ENCODE measurements at places on chromosomes 11 and 22. TPM values are rescaled to one million over a fixed set of nuclear protein-coding genes. Genes with fewer than 3 reads are reported as not detected.

- peak; percentile 52 for DNase-seq
Measured at GRCh38 chr11:8225589-8226036, 38.1 kb downstream of the LMO1 start.

DNA sequence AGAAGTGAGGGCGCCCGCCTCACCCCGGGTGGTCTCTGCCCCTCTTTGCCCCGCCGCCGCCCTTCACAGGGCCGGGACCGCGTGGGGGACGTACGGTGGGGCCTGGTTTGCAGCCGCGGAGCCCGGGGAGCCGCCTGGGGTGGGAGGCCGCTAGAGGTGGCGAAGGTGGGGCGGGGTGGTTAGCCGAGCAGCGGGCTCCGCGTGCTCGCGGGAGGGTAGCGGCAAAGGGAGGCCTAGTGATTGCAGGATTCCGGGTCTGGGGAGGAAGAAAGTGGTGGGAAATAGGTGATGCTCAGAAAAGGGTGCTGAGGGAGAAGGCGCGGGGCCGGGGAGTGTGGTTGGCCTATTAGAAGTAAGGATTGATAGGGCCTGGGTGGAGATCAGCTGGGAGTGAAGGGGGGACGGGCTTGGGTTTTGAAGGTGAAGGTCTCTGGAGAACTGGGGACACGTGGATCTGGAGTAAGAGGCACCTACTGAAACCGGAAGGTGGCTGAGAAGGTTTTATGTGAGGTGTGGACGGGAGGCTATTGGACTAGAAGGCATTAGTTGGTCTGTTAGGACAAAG, 571 bp downstream of the FAR1 start:
- peak; percentile 7 for DNase-seq

DNA sequence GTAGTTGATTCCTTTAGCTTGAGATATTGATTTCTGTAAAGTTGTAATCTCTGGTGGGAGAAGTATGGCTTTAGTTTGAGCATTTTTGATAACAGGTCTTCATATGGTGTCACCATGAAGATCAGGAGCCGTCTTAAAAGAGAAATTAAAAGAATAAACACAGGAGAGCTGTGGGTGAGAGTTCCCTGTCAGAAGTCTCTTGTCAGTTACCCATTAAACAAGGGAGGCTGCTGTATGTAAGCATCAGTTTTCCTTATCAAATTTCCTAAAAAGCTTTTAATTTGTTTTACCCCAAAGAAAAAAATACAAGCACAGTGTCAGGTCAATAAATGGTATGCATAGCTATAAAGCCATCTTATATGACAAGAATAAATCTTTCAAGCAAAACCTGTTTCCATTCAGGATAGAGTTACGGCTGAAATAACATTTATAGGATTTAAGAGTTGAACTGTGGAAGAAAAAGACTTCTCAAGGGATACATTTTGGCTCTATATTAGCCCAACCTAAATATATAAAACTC, 767.5 kb downstream of the JRKL start:
- DNase-seq: no peak

- DNase-seq: no peak
Measured at GRCh38 chr11:123384116-123384515, 46.0 kb upstream of the GRAMD1B start.

- DNase-seq: no peak
Measured at GRCh38 chr11:73969091-73969490, 13.6 kb downstream of the UCP2 start.

- peak; percentile 28 for DNase-seq
Measured at GRCh38 chr22:30036656-30037055, 43.6 kb upstream of the HORMAD2 start.

GRCh38 chr11:83827940-83828554, 541.9 kb upstream of the CCDC90B start:
- peak; percentile 52 for DNase-seq

- DNase-seq: no peak
Measured at GRCh38 chr11:75508051-75508561, 17.6 kb downstream of the GDPD5 start.

DNA sequence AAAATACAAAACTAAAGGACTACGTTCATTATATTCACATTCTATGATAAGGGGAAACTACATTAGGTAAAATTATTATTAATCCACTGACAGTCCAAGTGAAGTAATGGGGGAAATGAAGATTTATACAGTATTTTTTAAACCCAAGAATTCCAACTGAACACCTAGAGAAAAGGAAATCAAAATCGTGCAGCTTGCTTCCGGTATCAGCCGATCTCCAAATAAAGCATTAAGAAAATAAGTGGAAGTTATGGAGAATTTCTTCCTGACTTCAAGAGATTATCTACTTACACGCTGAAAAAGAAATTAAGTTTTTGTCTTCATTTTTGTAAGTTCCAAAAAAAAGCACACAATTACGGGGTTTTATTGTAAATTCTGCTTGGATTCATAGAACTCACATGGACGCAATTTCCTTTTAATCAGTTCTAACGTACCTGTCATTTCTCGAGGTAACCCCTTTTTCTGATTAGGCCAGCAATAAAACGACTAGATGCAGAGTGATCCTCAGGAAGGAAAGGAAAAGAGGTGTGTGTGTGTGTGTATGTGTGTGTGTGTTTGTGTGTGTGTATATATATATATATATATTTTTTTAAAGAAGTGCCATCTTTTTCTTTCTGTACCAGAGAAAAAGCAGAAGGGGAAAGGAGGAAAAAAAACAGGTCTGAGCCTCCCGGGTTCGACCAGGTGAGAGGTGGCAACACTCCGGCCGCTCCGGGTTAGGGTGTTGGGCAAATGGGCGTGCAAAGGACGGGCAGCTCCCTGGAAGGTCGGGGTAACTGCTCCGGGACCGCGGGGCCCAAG, 1.1 kb downstream of the ZBTB44 start:
- peak; percentile 3 for DNase-seq

Gene OR5AN1
- total RNA-seq: not detected

Gene SNX32
- not detected for total RNA-seq

Gene KDM4D
- total RNA-seq: 0.90 TPM

Gene USH1C
- not detected for total RNA-seq

Gene KRTAP5-9
- not detected for total RNA-seq

Data from IMR-90 (cell line).